ENCODE measurements at places on chromosomes 4 and X.

DNA sequence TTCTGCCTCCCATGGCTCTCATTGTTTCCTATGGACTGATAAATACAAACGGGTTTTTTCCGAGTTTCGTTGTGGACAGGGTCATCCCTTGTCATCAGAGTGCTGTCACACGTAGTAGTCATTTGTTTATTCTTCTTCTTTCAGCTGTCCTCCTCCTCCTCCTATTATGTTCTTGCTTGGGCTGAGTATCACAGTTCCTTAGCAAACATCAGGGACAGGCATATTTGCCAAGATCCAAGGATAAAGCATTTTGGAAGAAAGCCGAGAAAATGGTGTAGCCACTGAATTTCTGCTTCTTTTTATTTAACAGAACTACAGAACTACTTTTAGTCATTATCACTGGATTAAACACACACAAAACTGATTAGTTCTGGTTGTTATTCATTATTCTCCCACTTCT, 167.9 kb downstream of the MAML3 start:
- DNase-seq: no peak

DNA sequence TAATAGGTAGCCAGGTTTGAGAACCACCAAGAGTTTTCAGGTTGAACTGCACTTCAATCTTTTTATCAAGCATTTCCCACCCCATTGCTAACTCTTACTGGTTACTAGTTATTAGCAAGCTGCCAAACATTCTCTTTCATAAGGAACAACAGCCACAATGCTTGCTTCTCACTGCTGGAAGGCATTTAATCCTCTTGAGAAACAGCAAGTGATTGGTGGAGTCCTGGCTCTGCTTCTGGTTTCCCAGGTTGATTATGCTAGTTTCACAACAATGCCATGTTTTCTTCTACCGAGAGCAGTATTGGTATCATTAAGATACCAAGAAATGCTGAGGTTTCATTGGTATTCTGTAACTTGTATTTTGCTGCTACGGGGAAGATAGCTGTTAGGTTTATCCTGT, 32.2 kb upstream of the TXLNG start:
- no peak for DNase-seq

GRCh38 chr4:42359711-42360110, 37.6 kb upstream of the SHISA3 start:
- no peak for DNase-seq

DNA sequence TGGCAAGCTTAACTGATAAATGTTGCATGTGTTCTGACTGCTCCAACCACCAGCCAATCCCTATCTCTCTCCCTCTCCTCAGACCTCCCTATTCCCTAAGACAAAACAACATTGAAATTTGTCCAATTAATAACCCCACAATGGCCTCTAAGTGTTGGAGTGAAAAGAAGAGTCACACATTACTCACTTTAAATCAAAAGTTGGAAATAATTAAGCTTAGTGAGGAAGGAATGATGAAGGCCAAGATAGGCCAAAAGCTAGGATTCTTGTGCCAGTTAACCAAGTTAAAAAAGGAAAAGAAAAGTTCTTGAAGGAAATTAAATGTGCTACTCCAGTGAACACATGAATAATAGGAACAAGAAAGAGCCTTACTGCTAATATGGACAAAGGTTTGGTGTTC, 55.6 kb downstream of the FBXW7 start:
- DNase-seq: no peak

- DNase-seq: no peak
Measured at GRCh38 chr4:36677874-36678273, 396.5 kb downstream of the DTHD1 start.

GRCh38 chr4:10107111-10108091, 9.2 kb downstream of the WDR1 start:
- no peak for DNase-seq

GRCh38 chr4:6538111-6538510, 36.9 kb upstream of the MAN2B2 start:
- DNase-seq: no peak

DNA sequence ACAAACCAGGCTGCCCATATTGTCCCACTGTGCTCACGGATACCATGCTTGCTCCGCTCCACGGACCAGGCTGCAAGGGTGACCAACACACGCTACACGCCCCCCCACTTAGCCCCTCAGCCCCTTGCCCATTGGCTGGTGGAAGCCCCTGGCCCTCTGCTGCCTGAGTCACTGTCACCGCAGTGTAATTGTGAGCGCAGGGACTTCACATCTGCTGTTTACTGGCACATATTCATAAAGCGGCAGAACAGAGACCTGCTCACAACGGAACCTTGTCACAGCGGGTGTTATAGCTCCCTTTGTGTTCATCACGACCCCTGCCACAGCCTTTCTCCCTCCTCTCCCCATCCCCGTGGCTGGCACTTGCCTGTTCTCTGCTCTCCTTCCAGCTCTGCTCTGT, 83.7 kb downstream of the PSAPL1 start:
- no peak for DNase-seq

DNA sequence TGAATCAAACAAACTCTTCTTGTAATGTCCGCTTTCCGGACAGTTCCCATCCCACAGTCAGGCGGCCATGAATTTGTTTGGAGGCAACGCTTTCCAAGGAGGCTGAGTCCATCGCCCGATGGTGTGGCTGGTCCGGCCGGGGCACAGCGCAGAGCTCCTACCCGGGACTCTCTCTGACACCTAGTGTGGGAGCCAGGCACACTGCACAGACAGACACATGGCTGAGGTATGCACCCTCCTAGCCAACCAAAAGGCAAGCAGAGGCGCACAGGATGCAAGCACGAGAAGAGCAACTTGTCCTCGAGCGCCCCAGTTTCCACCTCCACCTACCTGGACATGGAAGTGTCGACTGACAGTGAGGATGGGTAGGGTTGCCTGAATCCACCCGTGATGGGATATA, 87.5 kb downstream of the LEF1 start:
- no peak for DNase-seq

DNA sequence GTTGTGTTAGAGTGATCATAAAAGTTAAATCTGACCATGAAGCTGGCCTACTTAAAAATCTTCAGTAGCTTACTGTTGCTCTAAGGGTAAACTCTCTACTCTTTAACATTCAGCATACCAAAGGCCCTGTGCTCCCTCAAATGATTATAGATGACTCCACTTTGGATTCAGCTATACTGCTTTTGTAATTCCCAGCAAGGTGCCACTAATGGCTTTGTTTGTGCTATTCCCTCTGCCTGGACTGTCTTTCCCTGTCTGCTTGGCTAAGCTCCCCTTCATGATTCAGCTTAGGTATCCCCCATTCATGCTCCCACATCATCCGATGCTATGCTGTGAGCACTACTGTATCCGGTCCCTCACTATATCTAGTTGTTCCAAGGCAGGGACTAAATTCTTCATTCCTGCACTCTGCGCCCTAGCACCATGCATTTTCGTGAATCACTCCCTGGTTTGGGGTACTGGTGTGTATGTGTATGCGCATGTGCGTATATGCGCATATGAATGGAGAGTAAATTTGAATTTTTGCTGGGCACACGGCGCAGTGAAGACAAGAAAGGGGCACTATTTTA, 453 bp upstream of the PBDC1 start:
- DNase-seq: no peak

DNA sequence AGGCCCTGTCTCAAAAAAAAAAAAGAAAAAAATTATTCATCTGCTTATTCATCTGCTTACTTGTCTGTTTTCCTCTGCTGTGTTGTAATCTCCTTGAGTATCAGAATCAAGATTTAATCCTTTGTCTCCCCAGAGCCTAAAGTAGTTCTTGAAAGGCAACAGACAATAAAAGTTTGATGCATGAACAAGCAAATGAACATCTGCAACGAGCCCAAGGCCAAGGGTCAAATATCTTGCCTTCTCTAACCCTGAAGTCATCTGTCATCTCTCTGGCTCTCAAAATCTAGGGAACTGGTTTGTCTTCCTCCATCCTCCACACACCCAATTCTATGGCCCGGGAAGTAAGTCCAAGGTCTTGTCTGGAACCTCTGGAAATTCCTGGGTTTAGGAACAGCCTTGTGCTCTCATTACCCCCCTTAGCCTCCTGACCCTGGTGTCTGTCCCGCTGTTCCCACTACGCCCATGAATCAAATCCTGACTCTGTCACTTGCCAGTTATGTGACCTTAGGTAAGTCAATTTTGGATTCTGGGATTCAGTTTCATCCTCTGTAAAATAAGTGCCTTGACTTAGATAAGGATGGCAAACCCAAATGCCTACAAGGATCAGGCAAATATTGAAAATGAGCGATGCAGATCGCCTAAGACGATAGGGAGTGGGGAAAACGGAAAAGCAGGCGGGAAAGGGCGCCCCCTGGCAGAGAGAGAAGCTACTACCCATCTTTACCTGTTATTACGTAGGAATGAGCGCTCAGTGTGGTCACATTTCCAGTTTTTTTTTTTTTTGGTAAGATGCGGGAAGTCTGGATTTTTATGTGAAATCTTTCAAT, 102.7 kb upstream of the DHX15 start:
- no peak for DNase-seq

DNA sequence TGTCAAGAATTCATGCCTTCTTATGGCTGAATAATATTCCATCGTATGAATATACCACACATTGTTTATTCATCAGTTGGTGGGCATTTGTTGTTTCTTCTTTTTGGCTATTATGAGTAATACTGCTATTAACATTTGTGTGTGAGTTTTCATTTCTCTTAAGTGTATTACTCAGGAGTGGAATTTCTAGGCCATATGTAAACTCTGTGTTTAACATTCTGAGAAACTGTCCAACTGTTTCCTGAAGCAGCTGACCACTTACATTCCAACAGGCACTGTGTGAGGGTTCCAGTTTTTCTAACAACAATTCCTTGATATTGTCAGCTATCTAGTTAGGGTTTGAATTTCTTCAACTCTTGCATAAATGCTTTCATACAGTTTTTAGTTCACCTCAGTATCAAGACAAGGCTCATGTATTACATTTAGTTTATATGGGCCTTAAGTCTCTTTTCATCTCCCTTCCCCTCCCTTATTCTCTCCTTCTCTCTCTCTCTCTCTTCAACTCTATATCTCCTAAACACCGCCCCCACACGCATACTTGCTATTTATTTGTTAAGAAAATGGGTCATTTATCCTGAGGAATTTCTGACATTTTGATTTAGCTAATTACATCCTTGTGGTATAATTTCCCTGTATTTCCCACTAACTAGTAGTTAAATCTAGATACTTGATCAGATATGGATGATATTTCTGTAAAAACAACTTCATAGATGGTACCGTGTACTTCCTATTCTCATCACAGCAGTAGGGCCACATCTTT, 77.4 kb downstream of the WDR19 start:
- DNase-seq: no peak

DNA sequence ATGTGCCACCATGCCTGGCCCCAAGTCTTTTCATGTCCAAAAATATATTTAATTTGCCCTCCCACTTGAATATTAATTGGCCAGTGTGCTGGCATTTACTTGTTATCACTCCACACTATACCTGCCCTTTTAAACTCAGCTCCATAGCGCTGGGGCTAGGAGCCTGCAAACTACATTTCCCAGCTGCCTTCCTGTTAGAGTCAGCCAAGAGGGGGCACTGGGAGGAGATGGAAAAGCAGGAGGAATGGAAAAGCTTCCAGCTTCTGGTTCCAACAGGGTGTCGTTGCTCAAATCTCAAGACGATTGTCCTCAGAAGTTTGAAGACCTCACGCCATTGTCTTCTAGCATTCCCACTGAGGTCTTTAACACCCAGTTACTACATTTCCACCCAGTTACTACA, 315.5 kb downstream of the BCOR start:
- DNase-seq: no peak

DNA sequence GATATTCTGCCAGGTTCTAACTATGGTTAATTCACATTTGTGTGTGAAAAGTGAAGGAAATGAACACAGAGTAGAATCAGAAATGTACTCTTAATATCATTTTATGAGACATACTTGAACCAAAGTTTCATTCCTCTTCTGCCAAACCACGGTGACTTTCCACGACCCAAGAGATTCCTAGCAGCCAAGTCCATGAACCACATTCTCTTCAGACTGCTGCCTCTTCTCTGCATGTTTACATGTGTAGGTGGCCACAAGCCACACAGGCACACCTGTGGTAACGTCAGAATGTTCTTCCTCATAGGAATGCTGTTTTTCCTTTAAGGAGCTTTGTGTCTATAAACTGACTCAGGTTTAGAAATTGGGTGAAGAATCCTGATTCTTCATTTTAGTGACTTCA, 1411.2 kb downstream of the RAPGEF2 start:
- DNase-seq: no peak

- no peak for DNase-seq
Measured at GRCh38 chr4:20684852-20685763, 15.2 kb upstream of the PACRGL start.

DNA sequence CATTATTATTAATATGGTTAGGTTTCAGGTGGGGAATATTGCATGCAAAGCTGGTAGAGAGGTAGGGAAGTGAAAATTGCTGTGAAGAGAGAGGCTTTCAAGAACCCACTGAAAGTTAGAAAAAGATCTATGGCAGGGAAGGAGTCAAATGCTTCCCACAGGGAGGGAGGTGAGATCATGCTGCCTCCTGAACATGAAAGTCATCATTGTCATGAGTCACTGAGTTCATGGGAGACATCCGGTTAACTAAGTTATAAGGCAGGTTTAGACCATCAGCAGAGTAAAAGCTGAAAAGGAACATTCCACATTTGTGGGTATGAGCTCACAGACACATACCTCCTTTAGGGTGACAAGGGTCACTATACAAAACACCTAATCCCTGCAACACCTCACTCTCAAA, 16.2 kb downstream of the GATB start:
- DNase-seq: no peak

- no peak for DNase-seq
Measured at GRCh38 chr4:37279894-37280592, 35.5 kb downstream of the NWD2 start.

Measured in CD4-positive, alpha-beta T cell treated with Interferon alpha-2 for 1 hour (primary cell).